M059J (cell line): ENCODE measurements at places on chromosomes 16 and 17. TPM values are rescaled to one million over a fixed set of nuclear protein-coding genes. Genes with fewer than 3 reads are reported as not detected.
A peak's percentile ranks its signal among the peaks of the same experiment; 100 is the strongest.

Gene SLC16A11
- not detected in 2 replicates for total RNA-seq

Gene CPHXL2
- total RNA-seq = not detected in 2 replicates

Gene ULK2
- total RNA-seq = 2.5 and 10.0 TPM in 2 replicates

DNA sequence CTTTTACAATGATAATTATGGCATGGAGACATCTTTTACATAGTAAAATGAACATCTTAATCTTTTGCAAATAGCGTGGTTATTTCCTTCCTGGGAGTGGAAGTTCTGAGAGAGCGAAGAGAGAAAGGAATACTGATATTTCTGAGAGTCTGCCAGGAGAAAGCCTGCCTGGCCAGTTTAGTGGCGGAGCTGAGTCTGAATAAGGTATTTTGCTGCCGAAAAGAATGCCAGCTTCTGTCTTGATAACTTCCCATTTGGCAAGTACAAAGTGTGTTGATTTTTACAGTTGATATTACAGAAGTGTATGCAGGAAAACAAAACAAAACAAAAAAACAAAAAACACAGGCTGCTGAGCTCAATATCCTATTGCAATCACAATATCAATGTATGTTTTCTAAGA lies 55.9 kb downstream of the KCNJ2 start:
- DNase-seq = no peak

GRCh38 chr17:32127158-32127897 lies 15.0 kb upstream of the RHOT1 start:
- DNase-seq = peak; percentile 94

DNA sequence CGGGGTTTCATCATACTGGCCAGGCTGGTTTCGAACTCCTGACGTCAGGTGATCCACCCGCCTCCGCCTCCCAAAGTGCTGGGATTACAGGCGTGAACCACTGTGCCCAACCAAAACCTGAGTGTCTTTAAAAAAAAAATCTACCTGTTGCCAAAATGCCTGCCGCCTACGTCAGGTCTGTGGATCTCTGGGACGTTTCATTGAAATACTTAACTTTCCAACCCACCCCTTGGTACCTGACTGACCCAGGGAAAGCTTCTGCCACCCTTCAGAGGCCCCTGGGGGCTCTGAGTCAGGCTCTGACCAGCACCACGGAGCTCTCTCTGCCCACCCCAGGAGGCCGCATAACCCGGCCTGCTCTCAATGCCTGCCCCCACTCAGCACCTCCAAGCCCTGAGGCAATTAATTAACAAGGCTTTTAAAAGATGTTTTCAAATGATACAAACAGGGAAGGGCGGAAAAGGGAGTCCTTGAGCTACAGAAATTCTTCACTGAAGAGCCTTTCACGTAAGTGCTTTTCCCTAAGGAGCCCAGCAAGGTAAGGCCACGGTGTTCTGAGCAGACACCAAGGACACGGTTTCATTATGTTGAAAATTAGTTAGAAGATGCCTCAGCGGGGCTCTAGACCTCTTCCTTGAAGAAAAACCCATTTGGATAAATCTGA lies 29.3 kb upstream of the GSG1L start:
- DNase-seq = peak; percentile 68

GRCh38 chr16:57876210-57876609 lies 73.9 kb upstream of the KIFC3 start:
- no peak for DNase-seq

DNA sequence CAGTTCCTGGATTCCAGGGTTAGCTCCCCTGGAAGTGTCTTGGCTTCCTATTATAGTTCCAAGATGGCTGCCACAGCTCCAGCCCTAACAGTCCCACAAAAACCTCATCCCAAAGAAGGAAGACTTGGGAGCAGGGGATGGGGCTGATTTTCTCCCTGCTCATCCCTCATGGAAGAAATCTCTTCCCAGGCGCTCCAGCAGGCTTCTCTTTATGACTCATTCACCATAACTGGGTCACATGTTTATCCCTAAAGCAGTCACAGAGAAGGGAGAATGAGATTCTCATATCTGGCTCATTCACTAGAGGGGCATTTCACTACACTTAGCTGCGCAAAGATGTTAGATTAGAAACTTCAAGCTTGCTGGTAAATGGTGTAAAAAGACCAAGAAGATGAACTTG lies 206.5 kb upstream of the IRX3 start:
- peak; percentile 52 for DNase-seq

- DNase-seq = peak; percentile 61
These were observed 46.1 kb downstream of the ZNRF1 start for GRCh38 chr16:75044800-75045361.

- DNase-seq = no peak
These were observed 6.0 kb downstream of the C1QTNF8 start for GRCh38 chr16:1089822-1090619.

DNA sequence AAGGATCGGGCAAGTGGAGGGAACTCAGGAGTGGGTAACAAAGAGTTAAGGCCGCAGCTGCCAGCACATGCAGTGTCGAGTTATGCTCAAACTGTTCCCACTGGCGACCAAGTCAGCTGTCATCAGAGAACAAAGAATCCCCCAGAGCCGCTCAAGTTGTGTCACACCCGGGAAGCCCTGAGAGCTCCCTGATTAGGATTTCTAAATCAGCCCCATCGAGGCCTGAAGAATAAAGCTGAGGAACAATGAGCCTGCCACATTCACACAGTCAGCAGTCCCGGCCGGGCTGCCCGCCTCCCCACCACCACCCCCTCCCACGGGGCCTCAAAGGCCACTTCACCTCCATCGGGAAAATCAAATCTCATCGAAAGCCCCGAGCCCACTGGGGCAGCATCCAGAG lies 84.5 kb downstream of the SOX9 start:
- no peak for DNase-seq

DNA sequence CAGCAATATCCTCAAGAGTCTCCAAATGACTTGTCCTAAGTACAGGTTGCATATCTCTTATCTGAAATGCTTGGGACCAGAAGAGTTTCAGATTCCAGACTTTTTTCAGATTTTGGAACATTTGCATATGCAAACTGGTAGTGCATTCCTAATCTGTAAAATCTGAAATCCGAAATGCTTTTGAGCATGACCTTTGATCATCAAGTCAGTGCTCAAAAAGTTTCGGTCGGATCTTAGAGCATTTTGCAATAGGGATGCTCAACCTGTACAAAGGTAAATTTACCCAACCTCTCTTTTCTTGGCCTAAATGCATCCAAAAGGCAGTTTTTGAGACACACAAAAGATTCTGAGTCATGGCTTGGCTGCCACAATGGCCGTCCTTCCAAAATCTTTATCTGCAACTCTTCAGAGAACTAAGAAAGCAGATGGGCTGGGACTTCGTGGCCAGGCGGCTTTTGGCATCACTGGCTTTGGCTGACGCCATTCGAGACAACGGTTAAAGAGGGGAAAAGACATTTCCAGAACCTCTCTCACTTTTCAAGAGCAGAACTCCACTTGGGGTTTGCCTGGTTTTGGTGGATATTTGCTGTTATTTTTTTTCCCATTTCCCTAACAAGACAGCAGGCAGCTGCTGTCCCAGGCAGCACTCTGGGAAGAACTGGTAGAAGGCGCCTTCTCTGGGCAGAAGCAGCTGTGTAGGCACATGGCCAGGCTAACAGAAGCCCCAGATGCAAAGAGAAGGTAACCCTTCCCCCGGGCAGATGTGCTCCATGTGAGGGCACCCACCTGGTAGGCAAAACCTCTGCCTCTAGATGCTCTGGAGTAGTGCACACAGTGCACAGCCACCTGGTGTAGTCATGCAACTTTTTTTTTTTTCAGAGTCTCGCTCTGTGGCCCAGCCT lies 8.9 kb downstream of the CPPED1 start:
- DNase-seq = no peak

GRCh38 chr17:66764506-66764905 lies 70.4 kb upstream of the CACNG5 start:
- DNase-seq = no peak

DNA sequence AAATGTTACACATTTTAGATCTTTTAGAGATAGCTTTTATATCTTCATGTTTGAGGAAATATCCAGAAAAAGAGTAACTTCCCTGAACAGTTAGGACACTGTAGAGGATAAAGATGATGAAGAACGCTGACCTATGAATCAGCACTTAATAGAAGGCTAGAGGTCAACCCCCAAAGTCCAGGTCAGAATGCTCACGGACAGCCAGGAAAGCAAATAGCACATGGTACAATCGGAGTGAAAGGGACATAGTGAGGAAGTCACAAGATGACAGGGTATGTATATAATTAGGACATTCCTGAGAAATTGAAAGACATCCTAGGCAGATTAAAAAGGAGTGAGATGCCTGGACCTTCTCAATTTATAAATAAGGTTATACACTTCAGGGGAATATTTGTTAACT lies 55.1 kb upstream of the CNTNAP4 start:
- no peak for DNase-seq

DNA sequence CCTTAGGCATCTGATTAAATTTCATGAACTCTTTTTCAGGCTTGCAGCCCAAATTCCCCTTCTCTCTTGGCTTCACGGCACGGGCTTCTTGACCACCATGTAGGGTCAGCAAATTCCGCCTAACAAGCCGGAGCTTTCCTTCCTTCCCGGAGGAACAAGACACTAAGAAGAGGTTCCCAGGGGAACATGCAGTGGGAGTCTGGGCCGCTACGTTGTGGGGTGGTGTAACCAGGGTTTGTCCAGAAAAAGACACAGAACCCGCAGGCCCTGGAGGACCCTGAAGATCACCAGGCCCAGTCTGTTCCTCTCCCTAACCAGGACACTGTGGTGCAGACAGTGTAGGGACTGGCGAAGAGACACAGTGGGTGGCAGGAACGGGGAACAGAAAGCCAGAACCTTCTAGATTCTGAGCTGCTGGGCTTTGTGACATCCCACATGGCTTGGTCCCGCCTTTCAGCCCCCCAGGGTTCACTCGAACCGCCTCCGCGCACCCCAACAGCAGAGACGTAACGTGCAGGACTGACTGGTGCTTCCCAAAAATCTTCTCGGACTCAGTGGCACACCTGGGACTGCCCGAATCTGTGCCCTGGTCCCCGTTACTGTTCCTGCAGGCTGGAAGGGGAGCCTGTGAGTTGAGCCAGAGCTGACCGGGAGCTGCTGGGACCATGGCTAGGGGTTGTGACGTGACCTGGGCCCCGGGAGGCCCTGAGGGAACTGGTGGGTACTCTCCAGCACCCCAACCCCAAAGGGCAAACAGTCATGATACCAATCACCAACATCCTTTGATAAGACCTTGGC lies 55.2 kb downstream of the TBC1D16 start:
- no peak for DNase-seq

DNA sequence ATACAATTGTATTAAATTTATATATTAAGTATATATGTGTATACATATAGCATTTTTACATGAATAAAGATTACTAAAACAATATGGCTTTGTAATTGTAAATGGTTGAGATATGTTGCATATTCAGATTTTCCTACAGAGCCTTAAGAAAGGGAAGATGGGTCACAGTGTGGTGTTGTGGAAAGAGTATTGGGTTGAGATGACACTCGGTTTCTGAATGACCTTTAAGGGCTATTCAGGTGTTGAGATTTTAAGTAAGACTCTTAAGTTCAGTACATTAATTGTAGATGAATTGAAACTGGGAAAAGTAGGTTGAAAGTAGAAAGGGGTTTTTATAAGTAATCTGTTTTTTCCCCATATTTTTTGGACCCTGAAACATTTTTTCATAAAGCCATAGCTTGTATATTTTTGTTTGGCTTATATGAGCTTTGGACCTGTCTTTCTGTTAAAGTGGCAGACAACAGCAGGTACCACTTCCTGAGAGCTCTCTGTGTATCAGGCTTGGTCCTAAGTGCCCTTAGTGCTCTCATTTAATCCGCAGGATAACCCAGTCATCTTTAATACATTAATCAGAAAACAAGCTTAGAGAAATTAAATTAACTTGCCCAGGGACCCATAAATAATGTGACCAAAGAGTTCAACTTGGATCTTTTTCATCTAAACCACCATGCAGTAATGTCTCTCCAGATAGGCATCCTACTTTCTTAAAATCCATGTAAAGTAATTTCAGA lies 48.5 kb upstream of the MRC2 start:
- no peak for DNase-seq

DNA sequence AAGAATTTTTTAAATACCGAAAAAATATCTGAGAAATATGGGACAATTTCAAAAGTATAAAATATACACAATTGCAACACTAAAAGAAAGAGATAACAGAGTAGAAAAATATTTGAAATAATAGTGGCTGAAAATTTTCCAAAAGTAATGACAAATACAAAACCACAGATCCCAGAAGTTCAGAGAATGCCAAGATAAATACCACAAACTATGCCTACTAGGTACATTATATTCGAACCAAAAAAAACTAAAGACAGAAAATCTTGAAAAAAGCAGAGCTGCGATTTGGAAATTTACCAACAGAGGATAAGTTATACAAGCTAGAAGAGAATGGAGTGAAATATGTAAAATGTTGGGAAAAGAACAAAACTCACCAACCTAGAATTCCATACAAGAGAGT lies 191.3 kb upstream of the ELAC2 start:
- DNase-seq = peak; percentile 15

DNA sequence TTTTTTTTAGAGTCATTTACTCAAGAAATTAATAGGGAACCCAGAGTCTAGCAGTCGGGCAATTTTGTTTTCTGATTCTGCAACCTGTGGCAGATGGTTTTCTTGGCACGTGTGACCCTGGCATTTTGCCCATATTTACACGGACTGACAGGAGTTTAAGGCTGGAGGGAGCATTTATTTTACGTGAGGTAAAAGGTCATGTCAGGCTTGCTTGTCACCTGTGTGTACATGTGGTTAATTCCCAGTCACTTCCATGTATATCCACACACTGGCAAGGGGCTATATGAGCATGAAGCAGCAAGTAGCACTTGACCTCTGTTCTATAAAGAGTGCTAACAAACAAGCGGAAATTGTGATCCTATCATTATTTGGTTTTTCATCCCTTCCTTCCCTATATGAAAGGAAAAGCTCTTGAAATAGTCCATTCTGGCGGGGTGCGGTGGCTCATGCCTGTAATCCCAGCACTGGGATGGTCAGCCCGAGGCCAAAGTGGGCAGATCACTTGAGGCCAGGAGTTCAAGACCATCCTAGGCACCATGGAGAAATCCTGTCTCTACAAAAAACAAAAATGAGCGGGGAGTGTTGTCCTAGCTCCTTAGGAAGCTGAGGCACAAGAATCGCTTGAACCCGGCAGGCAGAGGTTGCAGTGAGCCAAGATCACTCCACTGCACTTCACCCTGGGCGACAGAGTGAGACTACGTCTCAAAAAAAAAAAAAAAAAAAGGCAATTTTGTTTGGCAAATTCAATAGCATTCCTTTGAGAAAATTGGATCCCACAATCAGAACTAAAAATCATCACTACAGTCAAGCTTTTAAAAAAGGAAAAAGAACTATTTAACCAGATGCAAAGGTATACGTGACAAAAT lies 2.1 kb downstream of the SPAG9 start:
- DNase-seq = no peak
